Endothelial cell of umbilical vein (primary cell): ENCODE measurements at places on chromosomes 13 and 19. TPM values are rescaled to one million over a fixed set of nuclear protein-coding genes. Genes with fewer than 3 reads are reported as not detected.

The FAM174C gene
- polyA plus RNA-seq: 83.9 and 127 TPM in 2 replicates

DNA sequence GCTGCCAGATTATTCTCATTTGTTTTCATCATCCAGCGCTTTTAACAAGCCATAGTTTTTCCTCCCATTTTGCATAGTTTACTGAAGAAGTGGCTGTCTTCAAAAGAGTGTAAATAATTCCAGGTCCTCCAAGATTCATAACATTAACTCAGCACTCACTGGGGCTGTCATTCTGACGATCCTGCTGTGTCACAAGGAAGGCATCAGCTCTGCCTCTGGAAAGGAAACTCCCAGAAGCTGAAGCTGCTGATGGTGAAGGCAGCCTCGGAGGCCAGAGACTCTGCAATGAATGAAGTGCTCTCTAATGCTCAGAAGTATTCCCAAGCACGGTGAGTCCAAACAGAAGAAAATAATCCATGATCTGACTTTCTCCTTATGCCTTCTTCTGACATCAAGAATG is 60.0 kb downstream of the FLT1 start:
- DNase-seq: no peak

DNA sequence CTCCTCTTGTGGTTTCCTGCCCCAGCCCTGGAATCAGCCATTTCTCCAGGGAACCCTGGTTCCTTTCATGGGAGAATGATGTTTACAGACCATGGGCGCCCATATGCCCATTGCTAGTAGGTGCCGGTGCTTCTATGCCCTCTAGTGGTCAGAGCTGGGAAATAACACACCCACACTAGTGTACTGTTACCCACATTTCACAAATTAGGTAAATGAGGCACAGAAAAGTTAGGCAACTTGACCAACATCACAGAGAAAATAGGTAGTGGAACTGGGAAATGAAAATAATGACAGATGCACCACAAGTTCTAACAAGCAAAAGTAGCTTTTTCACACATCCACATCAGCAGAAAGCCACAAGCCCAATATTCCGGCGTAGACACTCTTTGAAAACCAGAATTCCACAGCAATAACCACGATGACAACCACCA is 1.3 kb upstream of the CEACAM3 start:
- DNase-seq: peak; percentile 36

DNA sequence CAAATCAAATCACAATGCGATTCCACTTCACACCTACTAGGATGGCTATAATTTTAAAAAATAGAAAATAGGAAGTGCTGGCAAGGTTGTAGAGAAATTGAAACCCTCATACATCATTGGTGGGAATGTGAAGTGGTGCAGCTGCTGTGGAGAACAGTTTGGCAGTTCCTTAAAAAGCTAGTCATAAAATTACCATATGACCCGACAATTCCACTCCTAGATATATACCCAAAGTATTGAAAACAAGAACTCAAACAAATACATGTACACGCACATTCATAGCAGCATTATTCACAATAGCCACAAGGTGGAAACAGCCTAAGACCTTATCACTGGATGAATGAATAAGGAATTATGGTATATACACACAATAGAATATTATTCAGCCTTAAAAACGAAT is 12.0 kb downstream of the HMGB1 start:
- no peak for DNase-seq

GRCh38 chr13:65011378-65011777 is 2218.8 kb downstream of the PCDH9 start:
- DNase-seq: no peak

- no peak for DNase-seq
Observed at GRCh38 chr13:97165502-97166425, 56.4 kb upstream of the MBNL2 start.

- peak; percentile 82 for DNase-seq
Observed at GRCh38 chr19:5128251-5128935, 159.5 kb downstream of the KDM4B start.
